CD4-positive, alpha-beta T cell (primary cell): ENCODE measurements at places on chromosomes 5 and 9.

DNA sequence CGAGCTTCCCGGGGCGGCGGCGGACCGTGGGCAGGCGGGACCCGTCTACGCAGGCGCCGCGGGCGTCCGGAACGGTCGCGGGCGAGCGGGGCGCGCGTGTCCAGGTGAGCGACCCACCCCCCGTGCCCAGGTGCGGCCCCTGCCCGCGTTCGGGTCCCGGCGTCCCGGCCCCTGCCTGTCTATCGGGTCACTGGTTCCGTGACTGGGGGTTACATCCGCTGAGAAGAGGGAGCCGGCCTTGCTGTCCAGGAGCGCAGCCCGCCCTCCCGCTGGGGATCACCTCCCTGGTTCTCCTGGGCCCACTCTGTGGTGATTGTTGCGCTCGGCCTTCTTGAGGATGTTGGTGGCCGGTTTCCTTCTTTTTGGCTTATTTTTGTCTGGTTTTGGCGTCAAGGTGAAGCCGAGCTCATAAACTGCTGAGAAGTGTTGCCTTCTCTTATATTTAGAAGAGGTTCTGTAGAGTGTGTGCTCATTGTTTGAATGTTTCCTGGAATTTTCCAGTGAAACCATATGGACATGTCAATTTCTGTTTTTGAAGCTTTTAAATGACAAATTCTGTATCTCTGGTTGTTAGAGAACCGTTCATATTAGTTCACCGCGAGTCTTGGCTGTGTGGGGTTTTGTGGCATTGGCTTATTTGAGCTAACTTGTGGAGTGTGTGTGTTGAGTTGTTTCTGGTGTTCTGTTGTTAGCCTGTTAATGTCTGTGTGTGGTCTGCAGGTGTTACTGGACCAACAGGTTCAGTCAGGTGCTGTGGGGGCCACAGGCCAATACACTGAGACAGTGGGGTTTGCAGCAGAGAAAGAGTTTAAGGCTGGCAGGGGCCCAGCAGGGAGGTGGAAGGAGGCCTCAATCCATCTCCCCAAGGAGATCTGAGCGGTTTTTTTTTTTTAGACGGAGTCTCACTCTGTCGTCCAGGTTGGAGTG lies 621 bp downstream of the CEP72 start:
- no peak overlapping the region for H3K27ac ChIP-seq
- no peak for DNase-seq
- H3K36me3 ChIP-seq, result no peaks in the 10 kb centered on the region
- peaks cover 30% of the 10 kb centered on the region for H3K4me1 ChIP-seq
- peak overlapping the region; percentile 90 for H3K4me3 ChIP-seq

GRCh38 chr5:57795203-57795602 lies 312.6 kb upstream of the ACTBL2 start:
- H3K4me3 ChIP-seq, result no peak overlapping the region
- H3K27ac ChIP-seq, result no peak overlapping the region
- H3K36me3 ChIP-seq, result no peaks in the 10 kb centered on the region
- no peaks in the 10 kb centered on the region for H3K4me1 ChIP-seq

- H3K27me3 ChIP-seq, result no peaks in the 10 kb centered on the region
- no peak for DNase-seq
- H3K4me3 ChIP-seq, result no peak overlapping the region
- H3K36me3 ChIP-seq, result peaks cover 4% of the 10 kb centered on the region
- H3K27ac ChIP-seq, result peak overlapping the region; percentile 82
- H3K4me1 ChIP-seq, result peaks cover 37% of the 10 kb centered on the region
Measured at GRCh38 chr5:154829181-154829588, 21.2 kb downstream of the FAXDC2 start.

DNA sequence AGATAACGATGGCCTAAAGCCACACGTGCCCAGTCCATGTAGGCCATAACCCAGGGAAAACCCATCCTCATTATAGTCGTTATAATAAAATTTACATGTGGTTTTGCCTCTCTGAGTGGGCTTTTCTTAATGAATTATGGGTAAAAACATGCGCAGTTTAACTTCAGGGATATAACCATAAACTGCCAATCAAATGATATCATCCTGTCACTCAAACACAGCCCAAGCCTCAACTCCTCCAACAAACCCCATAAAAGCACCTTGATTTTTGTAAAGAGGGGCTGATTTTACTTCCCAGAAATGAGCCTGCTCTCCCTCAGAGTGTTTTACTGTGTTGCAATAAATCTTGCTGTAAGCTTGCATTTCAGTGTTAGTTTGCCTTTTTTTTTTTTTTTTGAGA lies 15.8 kb upstream of the SETX start:
- no peak overlapping the region for H3K27ac ChIP-seq
- H3K27me3 ChIP-seq, result no peaks in the 10 kb centered on the region
- H3K4me3 ChIP-seq, result no peak overlapping the region
- H3K4me1 ChIP-seq, result peaks cover 12% of the 10 kb centered on the region

GRCh38 chr9:85014292-85014691 lies 344.8 kb downstream of the NTRK2 start:
- no peak overlapping the region for H3K27ac ChIP-seq
- DNase-seq, result no peak
- H3K27me3 ChIP-seq, result no peaks in the 10 kb centered on the region
- no peaks in the 10 kb centered on the region for H3K4me1 ChIP-seq
- no peak overlapping the region for H3K4me3 ChIP-seq
